ENCODE measurements at places on chromosomes 1 and 21.

DNA sequence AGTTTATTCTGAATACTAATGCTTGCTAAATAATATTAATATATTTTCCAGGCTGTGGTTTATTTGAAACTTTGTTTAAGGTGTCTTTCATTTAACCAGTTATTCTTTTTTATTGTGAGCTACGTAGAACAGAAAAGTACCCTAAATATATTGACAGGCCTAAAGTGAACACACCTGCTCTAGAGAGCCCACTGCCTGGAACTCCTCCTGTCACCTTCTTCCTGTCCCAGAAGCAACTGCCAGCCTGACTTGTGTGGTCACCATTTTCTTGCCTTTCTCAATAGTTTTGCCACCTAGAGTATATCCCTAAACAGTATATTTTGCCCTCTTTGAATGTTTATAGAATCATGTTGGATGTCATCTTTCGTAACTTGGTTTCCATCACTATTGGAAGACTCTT lies 48.5 kb downstream of the SCCPDH start:
- DNase-seq = no peak

- DNase-seq = no peak
These were observed 1.1 kb downstream of the TTC3 start for GRCh38 chr21:37074197-37074510.

GRCh38 chr1:60111118-60111517 lies 37.5 kb upstream of the C1orf87 start:
- no peak for DNase-seq

- DNase-seq = no peak
These were observed 4.4 kb downstream of the SELENON start for GRCh38 chr1:25804244-25804963.

- no peak for DNase-seq
These were observed 139.4 kb upstream of the RAB4A start for GRCh38 chr1:229131243-229132105.

DNA sequence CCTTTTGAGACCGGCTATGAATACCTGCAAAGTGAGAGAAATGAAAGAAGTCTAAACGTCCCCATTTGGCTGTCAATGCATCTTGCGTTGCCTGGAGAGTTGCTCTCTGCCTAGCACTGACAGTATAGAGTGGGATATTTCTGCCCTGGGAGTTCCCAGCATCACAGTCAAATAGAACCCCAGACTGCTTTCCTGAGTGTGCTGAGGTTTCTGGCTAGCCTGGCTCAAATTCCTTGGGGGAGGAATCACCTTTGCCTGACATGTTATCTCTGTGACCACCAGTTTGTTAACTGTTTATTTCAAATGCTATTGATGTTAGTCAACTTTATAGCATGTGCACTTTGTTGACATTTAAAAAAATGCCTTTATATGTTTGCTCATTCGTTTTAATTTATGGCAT lies 212.0 kb upstream of the FAM78B start:
- DNase-seq = no peak

GRCh38 chr1:15775706-15776105 lies 17.1 kb downstream of the FBLIM1 start:
- DNase-seq = no peak

DNA sequence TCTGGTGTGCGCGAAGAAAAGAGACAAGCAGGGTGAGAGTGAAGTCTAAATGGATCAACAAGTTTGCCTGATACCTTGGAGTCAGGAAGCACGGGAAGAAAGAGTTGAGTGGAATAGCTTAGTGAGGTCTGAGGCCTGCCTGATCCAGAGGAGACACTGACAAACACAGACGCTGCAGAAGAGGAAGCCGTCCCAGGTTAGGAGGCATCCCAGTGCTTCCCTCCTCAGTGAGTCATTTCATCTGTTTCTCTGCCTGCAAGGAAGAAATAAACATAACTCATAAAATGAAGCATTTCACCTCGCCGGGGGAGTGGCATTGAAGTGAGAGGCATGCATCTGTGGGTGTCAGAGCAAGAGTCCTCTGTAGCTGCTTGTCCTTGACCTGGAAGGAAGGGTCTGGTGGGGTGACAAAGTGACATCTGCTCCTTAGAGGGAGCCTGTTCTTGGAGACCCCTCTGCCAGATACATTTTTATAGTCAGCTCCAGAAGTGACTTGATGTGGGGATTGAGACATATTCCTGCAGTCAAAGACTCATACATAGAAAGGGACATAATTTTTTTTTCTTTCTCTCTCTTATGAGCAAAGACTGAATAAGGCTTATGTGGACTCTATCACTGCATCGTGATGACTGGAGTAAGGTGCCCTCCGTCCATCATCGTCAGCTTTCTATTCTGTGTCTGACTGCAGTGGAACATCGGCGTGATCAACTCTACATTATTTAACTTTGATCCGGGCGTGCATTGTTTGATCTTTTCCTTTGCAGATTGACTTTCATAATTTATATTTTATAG lies 256.7 kb downstream of the KIF26B start:
- no peak for DNase-seq

- DNase-seq = no peak
These were observed 11.1 kb upstream of the GJB5 start for GRCh38 chr1:34743775-34744174.

DNA sequence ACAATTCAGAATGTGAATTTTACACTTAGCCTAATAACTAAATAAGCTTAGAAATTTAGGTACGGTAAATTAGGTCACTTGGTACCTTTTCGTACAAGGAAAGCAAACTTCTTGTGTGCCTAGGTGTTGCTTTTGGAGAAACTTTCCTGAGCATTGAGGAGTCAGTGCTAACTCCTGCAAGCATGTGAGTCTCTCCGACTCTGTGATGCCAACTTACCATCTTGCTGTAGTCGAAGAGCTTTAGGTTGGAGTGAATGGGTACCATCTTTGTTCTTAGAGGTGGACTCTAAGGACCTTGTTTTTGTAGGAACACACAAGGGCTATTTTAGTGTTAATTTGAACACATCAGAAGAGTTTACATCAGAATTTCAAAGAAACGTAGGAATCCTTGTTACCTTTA lies 688.9 kb downstream of the USP25 start:
- DNase-seq = no peak

DNA sequence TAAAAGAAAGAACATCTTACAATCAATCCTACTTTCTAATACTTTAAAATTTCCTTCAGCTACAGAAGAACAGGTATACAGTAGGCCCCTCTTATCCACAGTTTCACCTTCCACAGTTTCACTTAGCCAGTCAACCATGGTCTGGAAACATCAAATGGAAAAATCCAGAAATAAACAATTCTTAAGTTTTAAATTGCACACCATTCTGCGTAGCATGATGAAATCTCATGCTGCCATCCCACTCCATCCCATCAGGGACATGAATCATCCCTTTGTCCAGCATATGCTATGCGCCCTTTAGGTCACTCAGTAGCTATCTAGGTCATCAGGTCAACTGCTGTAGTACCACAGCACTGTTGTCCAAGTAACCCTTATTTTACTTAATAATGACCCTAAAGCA lies 67.7 kb downstream of the HSF2BP start:
- DNase-seq = no peak

DNA sequence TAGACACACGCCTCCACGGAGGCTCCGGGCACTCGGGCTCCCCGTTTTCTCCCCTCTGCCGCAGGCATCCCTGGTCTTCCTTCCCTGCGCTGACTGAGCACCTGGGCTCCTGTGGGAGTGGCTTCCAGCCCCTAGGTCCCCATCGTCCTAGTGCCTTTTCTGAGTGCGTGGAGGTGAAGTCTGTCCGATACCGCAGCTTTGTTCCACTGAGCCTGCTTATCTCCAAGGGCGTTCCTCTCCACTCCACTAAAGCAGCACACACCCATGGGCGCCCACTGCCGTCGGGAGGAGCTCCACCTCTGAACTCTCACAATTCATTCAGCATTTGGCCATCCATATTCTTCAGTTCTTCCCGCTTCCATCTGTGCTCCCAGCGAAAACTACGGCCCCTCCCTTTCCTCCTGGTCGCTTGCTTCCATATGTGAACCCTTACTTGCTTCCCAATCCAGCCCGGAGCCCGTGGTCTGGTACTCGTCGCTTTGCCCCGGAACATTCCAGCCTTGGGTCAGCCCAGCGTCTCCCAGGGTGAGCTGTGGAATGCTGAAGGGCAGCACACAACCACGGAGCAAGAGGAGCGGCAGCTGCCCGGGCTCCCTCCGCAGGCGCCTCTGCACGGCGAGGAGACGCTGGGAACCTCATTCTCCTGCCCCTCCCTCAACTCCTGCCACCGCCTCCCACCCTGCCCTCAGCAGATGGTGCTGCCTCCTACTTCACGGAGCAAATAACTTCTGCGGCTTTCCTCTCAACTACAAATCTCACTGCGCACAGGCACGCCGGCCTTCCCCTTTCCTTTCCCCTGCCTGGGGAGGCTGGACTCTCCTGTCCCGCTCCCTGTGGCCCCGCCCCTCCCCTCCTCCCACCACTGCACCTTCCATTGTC lies 27.5 kb downstream of the ATP8B2 start:
- DNase-seq = no peak

DNA sequence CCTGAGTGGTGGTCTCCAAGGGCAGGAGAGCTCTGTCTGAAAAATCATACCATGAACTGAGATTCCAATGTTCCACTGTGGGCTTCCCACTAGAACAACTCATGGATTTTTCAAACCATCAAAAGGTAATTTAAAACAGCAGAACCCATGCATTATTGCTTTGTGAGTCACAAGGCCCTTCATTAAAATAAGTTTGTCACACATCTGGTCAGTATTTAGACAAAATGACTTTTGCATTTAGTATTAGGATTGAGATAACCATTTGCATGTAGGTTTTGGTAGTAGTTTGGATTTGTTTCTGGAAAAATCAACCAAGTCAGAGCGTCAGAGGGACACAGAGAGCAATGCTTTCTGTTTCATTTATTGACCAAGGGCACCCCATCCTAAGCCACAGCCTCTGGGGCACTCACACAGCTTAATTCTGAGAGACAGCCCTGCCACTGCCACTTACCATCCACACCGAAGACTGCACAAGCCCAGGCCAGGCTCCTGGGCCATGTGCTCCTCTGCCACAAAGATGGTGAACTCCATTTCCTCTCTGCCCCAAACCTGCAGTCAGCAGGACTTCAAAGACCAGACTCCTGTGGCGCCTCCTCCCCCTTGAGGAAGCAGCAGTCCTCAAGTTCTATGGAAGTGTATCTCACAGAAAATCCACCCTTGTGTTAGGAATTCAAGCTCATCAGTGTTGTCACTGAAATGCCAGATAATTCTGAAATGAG lies 132.6 kb upstream of the DUSP10 start:
- no peak for DNase-seq

GRCh38 chr1:228794810-228795209 lies 59.5 kb downstream of the RHOU start:
- DNase-seq = no peak

DNA sequence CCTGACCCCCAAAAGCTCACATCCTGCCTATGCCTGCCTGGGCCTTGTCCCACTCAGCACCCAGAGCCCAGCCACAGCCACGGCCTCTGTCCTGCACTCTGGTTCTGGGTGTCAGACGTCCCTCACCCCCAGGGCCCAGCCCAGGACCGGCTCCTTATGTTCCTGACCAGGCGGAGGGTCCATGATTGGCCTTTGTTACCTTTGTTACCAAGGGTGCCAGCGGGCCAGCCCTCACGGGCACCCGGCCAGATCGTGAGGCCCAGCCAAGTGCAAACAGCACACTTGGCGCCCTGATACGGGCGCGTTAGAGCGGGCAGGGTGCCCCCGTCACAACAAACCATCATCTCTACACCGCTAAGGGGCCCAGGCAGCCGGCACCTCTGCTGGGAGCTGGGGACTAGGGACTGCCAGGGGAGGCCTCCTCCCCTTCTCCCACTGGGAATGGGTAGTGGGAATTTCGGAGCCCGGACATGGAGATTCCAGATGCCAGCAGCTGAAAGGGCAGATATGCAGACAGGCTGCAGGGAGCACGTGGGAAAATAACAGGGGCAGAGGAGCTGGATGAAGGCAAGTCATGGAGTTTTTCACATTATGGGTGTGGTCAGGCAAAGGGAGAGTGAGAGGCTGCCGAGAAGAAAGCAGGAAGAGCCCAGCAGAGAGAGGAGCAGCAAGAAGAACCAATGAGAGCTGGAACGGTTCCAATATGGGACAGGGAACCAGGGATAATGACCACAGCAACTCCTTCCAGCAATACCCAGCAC lies 22.1 kb downstream of the HSPG2 start:
- DNase-seq = no peak

GRCh38 chr1:36836196-36836883 lies 198.0 kb downstream of the GRIK3 start:
- no peak for DNase-seq

DNA sequence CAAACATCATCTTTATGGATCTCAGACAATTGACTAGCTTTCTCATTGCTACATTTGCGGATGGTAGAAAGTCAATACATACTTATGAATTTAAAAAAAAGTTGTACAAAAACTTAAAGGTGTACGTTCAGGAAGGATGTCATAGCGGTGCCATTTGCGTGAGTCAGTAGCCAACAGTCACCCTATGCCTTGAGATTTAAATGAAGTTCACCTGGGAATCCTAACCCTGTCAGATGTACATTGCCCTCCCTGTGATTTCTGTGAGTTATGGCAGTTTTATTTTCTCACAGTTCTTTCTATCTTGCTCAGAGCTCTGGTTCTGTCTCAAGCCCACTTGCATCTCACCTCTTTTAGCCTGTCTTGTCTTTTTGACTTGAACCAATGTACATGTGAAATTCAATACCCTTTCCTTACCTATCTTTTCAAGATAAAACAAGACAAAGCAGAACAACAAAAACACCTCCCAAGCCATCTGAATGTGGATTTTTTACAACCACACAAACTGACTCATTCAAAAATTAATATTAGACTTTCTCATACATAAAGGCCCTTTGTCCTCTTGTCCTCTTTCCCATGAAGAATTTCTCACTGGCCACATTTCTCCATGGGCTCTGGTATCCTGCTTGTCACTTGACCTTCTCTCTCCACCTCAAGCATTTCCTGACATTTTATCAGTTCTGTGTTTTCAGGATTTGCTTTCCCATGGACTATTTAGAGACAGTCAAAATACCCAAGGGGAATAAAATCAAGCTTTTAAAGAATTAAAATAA lies 25.3 kb upstream of the ZNF697 start:
- DNase-seq = no peak

DNA sequence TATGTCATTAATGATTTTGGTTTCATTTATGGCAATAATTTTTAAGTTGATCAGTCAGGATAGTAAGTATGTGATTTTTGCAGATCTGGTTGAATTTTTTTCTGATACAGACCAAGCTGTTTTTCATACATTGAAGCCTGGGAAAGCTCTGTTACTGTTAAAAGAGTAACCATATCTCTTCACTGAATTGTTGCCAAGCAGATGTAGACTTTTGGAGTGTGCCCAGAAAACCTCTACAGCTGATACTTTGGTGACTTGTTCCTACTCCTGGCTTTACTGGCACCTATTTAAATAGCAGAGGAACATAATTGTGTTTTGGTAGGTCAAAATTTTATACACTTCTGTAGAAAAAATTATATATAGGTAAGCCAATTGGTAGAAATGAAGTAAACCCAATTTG lies 49.4 kb downstream of the NFIA start:
- no peak for DNase-seq

DNA sequence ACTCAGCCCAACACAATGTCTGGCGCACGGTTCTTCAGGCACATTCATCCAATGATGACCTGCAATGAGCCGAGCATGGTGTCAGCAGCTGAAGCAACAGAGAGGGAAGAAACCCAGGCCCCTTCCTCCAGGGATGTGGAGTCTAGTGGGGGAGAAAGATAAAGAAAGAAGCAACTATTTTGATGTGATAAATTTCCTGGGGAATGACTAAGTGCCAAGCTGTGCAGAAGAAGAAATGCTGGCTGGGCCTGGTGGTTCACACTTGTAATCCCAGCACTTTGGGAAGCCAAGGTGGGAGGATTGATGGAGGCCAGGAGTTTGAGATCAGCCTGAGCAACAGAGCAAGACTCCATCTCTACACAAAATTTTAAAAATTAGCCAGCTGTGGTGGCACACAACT lies 561.8 kb downstream of the KIF26B start:
- DNase-seq = no peak

- DNase-seq = peak; percentile 70
These were observed 15.2 kb downstream of the POGZ start for GRCh38 chr1:151443846-151444782.
